ENCODE measurements at places on chromosomes 1 and 21.

DNA sequence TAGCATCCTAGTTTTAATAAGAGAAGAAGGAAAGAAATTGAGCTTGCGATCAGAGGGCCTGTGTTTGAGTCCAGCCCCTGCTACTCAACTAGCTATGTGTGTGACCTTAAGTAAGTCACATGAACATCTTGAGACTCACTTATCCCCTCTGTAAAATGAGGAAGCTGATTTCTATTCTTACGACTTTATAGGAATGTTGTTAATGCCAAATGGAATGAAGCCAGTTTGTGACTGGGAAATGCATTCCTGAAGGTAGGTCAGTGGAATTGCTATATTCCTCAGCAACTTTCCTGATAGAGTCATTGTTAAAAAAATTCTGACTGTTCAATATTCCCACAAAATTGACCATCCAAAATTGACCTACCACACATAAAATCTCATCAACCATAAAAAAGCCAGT is 14.9 kb downstream of the FASLG start:
- DNase-seq: no peak

DNA sequence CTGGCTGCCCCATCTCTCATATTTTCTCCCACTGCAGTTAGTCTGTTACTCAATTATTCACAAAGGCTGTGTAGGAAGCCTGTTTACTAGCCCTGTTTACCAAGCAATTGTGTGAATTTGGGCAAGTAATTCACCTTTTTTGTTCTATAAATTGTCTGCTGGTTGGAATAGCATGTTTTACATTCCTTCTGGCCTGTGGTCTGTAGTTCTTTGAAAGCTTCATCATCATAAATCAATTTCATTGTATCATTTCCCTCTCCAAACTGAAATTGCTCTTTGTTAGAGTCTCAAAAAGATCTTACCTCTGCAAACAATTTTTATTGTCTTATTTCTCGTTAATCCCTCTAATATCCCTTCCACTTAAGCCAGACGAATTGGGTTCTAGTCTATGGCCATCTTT is 1059.5 kb upstream of the ADGRL4 start:
- no peak for DNase-seq

DNA sequence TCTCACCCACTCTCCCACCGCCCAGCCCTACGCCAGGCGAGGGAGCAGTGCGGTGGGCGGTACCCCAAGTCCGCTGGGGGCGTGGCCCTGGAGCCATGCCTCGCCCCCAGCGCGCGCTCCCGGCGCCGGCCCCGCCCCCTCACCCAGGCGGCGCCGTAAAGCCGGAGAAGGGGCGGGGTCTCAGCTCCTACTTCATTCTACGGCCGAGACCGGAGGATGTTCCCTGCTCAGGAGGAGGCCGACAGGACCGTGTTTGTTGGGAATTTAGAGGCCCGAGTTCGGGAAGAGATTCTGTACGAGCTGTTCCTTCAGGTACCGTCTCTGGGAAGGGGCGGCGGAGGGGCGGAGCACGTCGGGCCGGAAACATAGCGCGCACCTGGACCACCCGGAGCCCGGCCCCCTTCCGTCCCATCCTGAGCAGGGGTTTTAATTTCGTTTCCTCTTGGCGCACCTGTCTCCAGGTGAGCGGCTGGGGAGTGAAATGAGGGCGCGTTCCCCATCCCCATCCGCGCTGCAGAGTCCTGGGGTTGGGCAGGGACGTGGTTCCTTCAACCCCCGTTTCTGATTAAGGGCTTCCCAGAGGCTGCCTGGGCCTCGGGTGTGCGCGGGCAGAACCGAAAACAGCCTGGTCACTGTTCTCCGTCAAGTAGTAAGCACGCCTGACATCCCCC is at the start of gene RBM11:
RBM11 (plus strand) TSS at position 187 of the 671 bp plus-strand sequence; CDS start at position 217, 30 bp downstream.
- DNase-seq: peak; percentile 4

- no peak for DNase-seq
Measured at GRCh38 chr1:1917304-1917976, 1.6 kb downstream of the TMEM52 start.

DNA sequence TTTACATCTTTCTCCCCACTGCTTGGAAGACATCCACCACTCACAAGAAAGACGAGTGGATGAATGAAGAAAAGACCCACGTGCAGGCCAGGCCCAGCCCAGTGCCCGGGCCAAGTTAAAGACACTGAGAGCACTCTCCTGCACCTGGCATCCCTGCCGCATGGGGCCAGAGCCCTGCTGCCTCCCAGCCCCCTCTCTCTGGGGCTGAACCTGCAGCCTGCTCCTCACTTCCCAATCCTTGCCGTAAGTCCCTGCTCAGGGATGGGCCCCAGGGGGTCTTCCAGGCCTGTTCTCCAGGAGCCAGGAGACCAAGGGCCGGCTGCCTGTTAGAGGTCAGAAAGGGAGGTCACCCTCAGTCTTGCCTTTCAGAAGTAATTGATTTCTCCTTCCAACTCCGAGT is 168.5 kb upstream of the ZC3H12A start:
- no peak for DNase-seq

DNA sequence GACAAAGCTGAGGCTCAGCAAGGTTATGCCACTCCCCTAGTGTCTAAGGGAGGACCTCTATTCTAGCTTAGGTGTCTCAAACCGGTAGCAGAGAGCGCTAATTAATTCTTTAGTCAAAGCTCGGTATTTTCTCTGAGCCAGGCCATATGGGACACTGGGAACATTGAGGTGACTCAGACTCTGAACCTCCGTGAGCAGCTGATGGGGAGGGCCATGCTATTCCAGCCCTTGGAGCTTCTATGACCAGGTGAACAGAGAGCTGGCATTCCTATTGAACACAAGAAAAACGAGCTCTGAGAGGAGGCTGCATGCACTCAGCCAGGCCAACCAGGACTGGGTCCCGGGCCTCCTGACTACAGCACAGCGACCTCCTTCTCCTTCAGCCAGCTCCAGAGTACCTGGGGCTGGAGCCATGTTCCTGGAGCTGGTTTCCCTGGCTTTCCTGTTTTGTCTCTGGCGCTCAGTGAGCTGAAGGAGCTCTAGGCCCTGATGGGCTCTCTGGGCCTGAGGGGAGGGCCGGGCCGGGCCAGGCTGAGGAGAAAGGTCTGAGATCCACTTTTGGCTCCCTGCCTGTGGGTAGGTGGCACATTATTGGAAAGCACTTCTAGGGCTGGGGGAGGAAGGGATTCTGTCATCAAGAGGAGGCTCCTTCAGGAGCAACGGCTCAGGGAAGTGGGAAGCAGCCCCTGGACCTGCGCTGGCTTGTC is 37.0 kb downstream of the SLC9A1 start:
- DNase-seq: no peak

- no peak for DNase-seq
Measured at GRCh38 chr21:31713973-31714740, 17.8 kb downstream of the SCAF4 start.

GRCh38 chr21:33801424-33802405 is 113.9 kb downstream of the ATP5PO start:
- peak; percentile 42 for DNase-seq

DNA sequence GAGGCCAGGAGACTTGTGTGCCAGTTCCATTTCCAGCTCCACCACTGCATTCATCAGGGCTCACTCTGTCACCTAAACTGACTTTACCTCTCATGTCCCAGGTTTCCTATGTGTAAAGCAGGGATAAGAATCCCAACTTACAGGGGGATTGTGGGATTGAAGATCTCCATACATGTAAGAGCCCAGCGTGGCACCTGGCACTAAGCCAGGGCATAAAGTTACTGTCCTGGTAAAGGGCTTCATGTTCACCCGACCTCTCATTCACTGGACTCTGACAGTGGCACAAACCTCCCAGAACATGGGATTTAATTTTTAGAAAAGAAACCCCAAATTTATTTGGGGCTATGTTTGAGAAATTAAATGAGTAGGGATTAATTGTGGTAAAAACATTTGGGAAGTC is 8.9 kb upstream of the IGFN1 start:
- no peak for DNase-seq

GRCh38 chr1:80418134-80418533 is 1382.6 kb upstream of the ADGRL2 start:
- DNase-seq: no peak

GRCh38 chr1:92441697-92442342 is 44.9 kb downstream of the GFI1 start:
- DNase-seq: no peak

- no peak for DNase-seq
Measured at GRCh38 chr1:63936276-63936675, 162.5 kb downstream of the ROR1 start.

DNA sequence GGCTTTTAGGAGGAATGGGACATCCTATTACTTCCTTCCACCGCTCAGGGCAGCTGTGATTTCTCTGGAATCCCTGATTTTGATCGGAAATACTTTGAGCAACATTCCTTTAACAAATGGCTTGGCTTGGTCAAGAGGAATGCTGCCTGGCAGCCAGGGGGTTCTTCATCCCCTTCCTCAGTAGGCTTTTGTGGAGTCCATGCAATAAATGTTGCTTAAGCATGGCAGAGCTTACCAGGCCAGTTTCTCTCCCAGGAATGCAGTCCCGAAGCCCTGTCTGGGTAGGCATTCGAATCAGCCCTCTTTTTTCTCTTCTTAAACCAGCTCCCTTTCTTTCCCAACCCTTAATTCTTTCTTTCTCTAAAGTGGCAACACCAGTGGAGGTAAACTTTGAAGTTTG is 177.1 kb upstream of the KIAA0040 start:
- no peak for DNase-seq

- DNase-seq: no peak
Measured at GRCh38 chr1:15833069-15833679, 14.3 kb upstream of the SPEN start.
